Effector memory CD8-positive, alpha-beta T cell (primary cell): ENCODE measurements at places on chromosomes 7 and 10.
A peak's percentile ranks its signal among the peaks of the same experiment; 100 is the strongest.

GRCh38 chr10:88874281-88874680, 5.8 kb upstream of the STAMBPL1 start:
- no peak for DNase-seq

DNA sequence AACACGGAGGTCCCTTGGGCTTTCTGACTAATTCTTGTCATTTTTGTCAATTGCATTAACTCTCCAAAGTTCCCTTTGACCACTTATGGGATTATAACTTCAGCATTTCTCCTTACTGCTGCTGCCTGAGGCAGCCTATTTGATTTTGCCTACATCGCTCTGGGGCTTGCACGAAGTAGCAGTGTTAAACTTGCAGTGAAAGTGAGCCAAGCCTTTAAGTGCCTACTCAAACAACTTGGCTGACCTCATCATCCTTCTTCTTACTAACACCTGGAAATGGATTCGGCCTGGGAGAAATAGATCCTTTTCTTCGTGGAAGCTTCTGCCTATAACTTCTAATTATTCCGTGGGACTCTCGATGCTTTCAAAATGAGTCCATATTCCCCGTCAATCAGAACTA, 76.6 kb downstream of the DGKB start:
- no peak for DNase-seq

DNA sequence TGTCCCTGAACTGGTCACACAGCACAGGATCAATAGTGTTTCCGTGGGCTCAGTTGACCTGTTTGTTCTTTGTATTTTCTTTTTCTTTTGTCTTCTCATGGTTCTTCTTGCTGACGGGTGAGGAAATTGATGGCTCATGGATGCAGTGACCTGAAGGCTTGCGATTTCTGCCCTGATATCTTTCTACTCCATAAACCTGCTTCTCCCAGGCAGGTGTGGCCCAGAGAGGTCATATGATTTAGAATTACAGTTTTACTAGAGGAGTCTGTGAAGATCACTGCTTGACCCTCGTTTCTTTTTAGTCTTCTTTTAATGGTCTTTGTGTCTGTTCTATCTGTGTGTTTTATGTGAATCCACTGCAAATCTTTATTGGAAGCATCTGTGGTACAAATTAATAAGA, 195.1 kb upstream of the KLF6 start:
- DNase-seq = no peak

- no peak for DNase-seq
These were observed 2.1 kb downstream of the PAXIP1 start for GRCh38 chr7:155000795-155001194.

DNA sequence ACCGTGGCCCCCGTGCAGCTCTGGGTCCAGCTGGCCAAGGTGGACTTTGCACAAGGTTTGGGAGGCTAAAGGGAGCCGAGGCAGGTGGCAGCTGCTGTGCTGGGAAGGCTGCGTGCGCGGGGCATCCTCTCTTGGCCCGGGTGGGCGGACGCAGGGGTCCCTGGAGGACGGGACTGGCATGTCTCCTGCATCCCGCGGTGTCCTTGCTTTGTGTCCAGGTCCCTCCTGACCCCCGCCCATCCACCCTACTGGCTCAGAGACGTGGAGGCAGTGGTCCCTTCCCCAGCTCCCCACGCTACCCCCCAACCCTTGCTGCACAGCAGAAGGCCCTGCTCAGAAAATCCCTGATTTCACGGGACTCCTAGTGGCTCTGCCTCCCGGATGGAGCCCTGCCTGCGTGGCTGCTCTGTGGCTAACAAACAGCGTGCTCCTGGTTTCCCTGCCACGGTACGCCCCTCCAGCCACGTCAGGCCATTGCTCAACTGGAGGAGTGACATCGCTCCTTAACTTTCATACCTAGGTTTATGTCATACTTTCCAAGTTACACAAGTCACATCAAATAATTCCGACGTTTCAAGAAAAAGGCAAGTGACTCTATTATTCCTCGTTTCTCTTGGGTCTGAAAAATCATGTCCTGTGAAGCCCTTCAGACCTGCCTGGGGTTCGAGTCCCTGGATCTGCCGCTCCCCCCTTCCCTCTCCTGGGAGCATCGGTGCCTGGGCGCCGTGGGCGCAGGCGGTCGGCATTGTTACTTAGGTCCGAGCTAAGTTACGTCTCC, 421.9 kb downstream of the DNAJB6 start:
- no peak for DNase-seq

GRCh38 chr7:145036604-145037405, 201.0 kb upstream of the TPK1 start:
- DNase-seq = peak; percentile 18

- DNase-seq = no peak
These were observed 8.1 kb downstream of the SEMA4G start for GRCh38 chr10:100977436-100977835.

GRCh38 chr10:104254493-104255310, at the start of gene GSTO1:
TSS of gene GSTO1 (plus strand) at chr10:104254892. CDS start at chr10:104254929, 37 bp downstream.
- peak; percentile 22 for DNase-seq

DNA sequence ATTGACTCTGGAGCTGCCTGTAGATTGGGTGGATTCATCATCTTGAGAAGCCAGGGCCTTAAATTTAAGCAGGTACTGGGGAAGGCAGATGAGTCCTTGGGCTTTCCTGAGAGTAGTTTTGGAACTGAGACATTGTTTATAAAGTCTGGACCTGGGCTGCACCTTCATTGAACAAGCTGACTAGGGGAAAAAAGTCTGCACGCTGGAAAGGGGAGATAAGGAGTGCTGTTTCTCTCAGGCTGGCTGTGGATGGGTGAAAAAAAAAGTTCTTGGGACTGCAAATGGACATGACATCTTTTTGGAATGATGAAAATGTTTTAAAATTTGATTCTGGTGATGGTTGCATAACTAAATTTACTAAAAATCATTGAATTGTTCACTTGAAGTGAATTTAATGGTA, 12.0 kb downstream of the SEC24C start:
- DNase-seq = no peak

GRCh38 chr7:101843293-101844271, 26.2 kb downstream of the CUX1 start:
- no peak for DNase-seq

DNA sequence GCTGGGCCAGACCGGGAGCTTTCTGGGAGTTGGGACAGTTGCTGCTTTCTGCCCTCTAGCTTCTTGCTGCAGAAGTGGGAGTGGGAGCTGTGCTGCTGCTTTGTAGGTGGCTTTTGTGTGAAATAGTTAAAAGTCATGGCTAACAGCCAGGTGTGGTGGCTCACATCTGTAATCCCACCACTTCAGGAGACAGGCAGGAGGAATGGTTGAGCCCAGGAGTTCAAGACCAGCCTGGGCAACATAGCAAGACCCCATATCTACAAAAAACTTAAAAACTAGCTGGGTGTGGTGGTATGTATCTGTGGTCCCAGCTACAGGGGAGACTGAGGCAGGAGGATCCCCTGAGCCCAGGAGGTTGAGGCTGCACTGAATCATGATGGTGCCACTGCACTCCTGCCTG, 13.7 kb downstream of the TACR2 start:
- DNase-seq = no peak

DNA sequence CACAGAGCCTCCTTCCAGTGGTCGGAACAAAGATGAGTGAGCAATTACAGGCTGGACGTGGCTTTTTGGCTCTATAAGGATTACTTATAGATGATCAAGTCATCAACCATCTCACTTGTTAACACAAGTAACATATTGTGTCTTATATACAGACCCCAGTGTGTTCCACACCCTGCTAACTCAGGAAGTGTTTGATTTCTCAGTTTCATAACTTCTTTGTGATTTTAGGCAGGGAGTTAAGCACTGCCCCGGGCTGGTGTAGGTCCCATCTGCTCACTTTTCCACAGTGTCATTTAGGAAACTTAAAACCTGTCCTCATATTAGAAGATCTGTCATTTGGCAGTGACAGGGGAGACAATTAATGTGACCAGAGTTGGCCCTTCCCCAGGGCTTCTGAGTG, 6.2 kb downstream of the FOXI2 start:
- DNase-seq = no peak

GRCh38 chr7:25424113-25424512, 195.8 kb upstream of the NPVF start:
- DNase-seq = no peak

DNA sequence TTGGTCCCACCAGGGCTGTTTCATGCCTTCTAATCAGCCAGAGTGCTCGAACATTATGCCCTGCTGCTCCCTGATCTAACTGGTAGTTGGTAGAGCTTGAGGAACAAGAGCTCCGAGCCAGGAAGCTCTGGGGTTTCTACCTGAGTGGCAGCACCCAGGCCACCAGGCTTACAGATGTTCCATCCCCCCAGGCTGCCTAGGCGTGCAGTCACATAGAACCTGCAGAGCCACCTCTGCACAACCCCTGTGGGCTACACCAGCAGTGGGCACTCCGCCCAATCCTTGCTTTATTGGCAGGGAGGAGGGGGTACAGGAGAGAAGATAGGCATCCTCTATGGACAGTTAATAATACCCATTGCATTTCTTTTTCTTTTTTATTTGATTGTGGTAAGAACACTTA, 21.8 kb downstream of the MAP3K8 start:
- DNase-seq = peak; percentile 15

DNA sequence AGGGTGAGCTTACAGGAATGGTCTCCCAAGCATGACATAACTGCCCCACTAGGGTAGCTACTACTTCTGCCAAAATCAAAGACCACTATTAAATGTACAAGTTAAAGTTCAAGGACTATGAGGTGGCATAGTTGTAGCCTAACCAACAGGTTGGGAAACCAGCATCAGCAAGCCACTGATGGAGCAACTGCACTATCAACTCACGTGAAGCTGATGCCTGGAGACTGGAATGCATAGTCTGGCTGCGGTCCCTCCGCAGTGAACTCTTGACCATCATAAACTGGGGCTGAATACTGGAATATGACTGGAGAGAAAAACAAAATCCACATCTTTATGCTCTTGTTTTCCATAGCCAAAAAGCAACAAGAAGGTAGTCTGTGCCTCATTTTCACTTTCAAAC, 541.4 kb downstream of the DNAJB9 start:
- DNase-seq = no peak

DNA sequence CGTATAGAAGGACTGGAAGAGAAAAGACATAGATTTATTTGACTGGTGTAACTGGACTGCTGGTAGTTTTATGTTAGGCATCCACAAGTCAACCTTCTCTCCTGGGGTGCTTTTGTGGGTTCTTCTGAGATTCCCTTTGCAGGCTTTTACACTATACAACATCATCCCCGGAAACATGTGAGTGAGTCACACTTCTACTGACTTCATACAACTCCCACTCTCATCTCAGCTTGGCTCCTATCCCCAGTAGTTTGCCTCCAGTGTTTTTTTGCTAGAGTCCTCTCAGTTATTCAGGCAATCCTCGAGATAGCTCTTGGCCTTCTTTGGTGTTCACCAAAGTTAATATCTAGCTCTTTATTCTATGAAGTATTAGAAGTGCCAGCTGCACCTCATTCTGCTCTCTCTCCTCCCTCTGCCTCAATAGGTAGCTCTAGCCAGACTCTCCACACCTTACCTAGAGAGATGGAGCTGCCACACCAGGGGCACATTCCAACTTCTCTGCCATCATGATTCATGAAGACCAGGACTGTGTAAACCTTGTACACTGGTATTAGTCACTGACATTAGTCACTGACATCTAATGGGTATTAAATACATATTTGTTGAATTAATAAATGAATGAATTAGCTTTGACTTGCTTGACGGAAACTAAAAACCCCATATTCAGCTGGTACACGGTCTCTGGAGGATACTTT, 281.9 kb downstream of the PPP1R3A start:
- DNase-seq = no peak

GRCh38 chr7:119640861-119641260, 632.1 kb upstream of the KCND2 start:
- no peak for DNase-seq

DNA sequence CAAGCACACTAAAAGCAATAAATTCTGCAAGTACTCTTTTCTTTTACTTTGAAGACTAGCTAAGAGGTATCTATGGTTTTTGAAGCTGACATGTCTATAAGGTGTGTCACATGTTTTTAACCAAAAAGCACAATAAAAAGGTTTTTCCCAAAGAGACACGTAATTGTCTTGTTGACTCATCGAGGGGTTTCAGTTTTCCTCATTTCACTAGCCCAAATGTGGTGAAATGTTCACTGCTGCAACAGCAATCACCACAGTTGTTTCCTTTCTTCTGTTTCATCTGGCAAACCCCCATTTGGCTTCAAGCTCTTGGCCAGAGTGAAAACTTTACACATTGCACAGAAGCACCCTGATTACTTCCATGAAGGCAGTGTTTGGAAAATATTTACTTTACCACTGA, 3.8 kb upstream of the HOXA4 start:
- no peak for DNase-seq

DNA sequence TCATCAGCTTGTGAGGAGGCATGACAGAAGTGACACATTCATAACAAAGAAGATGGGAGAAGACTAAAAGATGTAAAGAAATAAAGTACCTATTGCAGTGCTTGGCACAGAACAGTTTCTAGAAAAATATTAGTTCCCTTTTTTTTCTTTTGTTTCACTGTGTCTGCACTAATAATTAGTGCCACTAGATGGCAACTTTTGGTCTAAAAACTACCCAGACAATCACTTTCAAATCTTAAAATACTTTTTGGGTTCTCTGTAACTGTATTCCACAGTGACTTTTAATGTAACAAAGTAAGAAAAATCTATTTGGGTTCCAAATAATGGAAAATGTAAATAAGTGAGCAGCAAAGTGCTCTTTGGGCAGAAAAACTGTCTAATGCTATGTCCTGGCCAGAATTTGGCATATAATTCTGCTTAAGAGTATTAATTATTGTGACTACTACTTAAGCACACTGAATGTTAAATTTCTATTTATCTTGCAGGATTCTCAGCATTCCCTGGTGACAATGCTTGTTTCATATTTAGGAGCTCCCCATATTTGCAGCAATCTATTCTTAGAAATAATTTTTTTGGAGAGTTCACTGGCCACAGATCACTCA, 134.8 kb upstream of the KIF5B start:
- peak; percentile 9 for DNase-seq

DNA sequence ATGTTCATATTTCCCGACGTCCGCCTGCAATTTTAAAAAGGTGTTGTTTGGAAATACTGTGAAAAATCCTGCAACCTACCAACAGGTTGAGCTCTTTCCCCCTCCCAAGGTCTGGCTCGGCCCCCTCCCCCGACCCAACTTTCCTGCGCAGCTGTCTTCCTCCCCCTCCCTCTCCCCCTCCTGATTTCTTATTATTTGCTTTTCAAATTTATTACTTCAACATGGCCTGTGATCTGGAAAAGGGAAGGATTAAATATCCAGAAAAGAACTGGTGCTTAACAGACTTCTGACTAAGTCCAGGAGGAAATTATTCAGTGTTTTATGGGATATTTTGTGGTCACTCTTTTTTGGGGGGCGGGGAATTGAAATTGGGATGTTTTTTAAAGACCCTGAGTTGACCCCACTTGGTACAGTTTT, 2.4 kb downstream of the ARID5B start:
- no peak for DNase-seq

- DNase-seq = no peak
These were observed 181.3 kb downstream of the RNLS start for GRCh38 chr10:88401671-88402347.

GRCh38 chr7:132059141-132059540, 502.7 kb upstream of the PODXL start:
- no peak for DNase-seq

GRCh38 chr10:129161150-129161549, 305.9 kb upstream of the MGMT start:
- DNase-seq = no peak
